NCI-H2171 (cell line): ENCODE measurements at places on chromosomes 12 and 14.
A peak's percentile ranks its signal among the peaks of the same experiment; 100 is the strongest.

GRCh38 chr12:104555648-104556047 lies 98.9 kb downstream of the CHST11 start:
- peak; percentile 68 for DNase-seq

DNA sequence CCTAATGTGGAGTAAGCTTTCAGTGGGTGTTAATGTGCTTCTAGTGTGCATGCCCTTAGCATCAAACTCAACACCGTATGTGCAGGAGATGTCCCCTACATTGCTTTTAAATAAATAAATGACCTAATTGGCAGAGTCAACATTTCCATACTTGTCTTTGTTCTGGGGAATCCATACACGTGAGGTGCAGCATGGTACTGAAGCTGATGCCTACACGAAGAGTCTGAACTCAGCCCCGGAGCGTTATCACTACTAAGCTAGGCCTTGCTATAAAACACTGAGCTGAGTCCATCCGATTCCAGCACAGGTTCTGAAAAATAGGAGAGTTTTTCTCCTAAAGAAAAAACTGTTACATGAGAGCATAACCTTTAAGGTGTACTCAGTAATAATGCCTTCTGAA lies 125.0 kb upstream of the DYRK2 start:
- DNase-seq: no peak

DNA sequence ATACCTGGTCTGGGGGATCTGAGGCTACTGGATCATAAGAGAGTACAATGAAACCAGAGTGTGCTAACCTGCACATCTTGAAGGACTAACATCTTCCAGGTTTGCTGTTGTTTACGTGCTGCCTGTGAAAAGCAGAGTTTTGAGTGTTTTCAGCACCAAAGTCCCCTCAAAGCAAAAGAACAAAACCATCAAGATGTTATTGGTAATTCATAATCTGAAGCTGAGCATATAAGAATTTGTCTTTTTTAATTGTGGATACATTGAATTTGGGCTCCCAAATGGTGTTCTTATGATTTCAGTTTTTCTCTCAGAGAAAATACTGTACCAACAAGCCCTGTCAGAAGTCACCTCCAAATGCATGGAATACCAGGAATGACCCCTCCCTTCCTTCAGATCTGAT lies 110.2 kb downstream of the BTG1 start:
- no peak for DNase-seq

- peak; percentile 7 for DNase-seq
Measured at GRCh38 chr12:29023436-29024076, 125.5 kb upstream of the FAR2 start.

GRCh38 chr12:105674871-105675699 lies 344.6 kb downstream of the C12orf75 start:
- no peak for DNase-seq

DNA sequence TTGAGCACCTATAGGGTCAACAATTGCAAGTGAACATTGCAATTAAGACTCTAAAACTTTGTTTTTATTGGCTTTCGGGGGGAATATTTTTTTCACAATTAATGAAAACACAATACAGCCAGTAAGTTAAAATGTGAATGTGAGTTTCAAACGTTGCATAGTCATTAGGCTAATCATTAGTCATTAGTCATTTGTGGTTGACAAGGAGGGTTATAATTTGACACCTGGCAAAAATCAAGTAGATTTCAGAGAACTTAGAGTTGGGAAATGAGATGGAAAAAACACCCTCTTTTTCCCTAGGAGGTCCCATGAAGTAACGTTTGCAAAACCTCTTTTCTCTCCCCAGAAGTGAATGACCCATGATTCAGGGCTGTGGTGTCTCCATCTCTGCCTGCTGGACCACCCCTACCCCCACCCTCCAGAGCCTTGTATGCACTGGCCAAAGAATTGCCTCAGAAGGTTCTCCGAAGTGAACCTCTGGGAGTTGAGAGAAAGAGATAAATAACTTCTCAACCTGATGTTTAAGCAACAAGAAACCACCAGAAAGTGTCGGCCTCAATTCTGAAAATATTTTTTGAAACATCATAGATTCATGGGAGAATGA lies 196.3 kb downstream of the PAX9 start:
- no peak for DNase-seq
